ENCODE measurements at places on chromosomes 2 and 18. TPM values are rescaled to one million over a fixed set of nuclear protein-coding genes. Genes with fewer than 3 reads are reported as not detected.

- DNase-seq = no peak
These were observed 396.2 kb upstream of the ST6GAL2 start for GRCh38 chr2:107282135-107282534.

- no peak for DNase-seq
These were observed 471.9 kb upstream of the HS6ST1 start for GRCh38 chr2:128790541-128791001.

The GPR39 gene
- 0.37 TPM for total RNA-seq

DNA sequence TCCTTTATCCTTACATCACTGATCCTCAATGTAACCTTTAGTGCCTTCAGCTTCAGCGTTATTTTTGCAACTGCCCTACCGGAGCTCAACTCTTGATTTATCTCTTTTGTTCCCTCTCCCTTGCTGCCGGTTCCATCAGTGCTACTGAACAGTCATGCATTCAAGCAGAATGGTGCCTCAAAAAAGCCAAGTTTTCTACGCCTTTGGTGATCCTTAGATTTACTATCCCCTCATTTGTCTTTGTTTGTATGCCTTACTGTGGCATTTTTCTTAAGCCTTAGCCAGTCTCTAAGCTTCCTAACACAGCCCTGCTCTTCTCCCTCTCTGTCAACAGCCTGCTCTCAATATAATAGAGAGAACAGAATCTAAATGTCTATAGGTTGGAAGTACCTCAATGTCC is 847.7 kb downstream of the CPS1 start:
- no peak for DNase-seq

The THUMPD2 gene
- total RNA-seq = 10.3 TPM

The IL1F10 gene
- not detected for total RNA-seq

- DNase-seq = no peak
These were observed 657.0 kb upstream of the SYT4 start for GRCh38 chr18:43934322-43934721.

The HJURP gene
- not detected for total RNA-seq

The NPHP1 gene
- 8.4 TPM for total RNA-seq

DNA sequence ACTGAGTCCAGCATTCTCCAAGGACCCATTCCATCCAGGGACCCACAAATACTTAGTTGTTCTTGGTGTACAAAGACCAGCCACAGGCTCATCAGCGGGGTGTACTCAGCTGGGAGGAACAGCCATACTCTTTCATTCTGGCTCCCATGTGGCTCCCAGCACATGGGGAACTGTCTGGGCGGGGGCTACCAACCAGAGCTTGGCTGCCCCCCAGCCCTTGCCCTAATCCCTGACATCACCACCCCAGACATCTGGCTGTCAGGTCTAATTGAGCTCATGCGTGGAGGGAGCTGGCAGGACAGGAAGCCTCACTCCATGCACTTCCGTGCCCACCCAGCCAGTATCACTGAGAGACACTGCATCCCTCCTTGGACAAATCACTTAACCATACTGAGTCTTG is 283.6 kb downstream of the DYSF start:
- no peak for DNase-seq

The FOXD4L1 gene
- not detected for total RNA-seq

GRCh38 chr2:24539258-24539657 is 48.2 kb downstream of the NCOA1 start:
- DNase-seq = no peak

DNA sequence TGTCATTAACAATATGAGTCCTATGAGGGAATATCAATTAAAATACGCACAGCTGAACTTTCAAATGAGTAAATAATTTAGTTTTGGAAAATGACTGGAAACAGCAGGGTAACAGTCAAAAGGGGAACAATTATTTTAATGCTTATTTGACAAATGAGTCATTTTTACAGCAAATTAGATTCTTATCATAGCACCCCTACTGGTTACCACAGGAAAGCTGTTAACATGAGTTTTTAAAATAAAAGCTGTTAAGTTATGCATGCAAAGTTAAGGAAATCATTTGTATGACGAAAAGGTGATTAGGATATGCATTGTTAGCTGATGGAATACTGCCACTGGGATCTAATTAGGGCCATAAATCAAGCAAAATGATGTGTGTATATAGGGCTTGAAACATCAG is 435.1 kb upstream of the MEIS1 start:
- no peak for DNase-seq

DNA sequence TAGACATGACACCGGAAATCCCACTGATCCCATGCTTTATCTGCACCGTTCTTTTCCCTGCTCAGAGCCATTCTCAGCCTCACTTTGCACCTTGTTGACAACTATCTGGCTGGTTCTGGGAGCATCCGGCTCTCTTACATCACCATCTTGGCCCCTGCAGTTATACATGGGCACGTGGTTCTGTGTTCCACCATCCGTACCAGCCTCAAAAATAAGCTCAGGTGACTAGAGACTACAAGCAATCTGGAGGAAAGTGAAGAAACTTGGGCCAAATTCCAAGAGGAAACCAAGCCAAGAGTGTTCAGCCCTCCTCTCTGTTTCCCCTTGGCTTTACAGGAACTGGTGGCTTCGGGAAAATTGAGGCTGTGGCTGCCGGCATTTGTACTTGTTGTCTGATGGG is 244.6 kb upstream of the ACVR2A start:
- no peak for DNase-seq

DNA sequence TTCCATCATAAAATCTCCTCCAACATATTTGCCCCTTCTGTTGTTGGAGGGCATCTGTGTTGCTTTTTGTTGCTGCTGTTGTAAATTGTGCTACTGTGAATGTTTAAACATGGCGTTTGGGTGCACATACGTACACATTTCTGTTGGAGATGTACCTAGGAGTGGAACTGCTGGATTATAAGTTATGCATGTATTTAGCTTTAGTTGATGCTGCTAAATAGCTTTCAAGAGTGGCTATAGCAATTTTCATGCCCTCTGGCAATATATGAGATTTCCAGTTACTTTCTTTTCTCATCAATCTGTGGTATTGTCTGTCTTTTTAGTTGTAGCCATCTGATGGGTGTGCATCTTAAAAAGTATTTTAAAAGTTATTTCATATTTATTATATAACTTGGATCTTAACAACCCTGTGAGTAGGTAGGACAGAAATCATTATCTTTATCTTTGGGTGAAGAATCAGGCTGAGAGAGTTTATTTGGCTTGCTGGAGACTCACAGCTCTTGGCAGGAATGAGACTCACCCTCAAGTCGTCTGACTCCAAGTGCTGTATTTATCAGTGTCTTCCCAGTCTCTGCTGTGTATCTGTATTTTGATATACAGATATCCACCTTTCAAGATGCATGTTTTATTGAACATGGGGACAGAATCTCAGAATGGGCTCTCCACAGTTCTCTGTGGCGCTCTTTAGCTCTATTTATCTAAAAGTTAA is 16.9 kb downstream of the ZNF236 start:
- DNase-seq = no peak

- DNase-seq = no peak
These were observed 331.1 kb downstream of the PLCL1 start for GRCh38 chr2:198135481-198135934.

GRCh38 chr2:68031542-68032160 is 31.2 kb downstream of the C1D start:
- no peak for DNase-seq

DNA sequence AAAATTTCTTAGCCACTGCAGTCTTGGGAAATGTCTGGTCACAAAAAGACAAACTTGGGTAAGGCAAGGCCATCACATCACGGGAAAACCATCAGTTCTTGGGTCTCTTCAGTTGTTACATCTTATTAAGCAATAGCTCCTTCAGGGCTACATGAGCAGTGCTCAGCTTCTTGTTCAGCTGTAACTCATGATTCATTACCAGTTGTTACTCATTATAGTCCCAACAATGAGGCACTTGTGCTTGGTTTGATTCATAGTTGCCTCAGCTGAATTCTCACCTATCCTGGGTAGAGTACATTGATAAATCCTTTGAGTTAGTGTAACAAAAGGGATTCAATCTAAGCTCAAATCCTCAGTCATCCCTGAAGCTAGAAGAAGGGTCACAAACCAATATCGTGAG is 102.4 kb upstream of the DCC start:
- no peak for DNase-seq

- DNase-seq = no peak
These were observed 27.1 kb downstream of the TTC32 start for GRCh38 chr2:19874726-19875125.

DNA sequence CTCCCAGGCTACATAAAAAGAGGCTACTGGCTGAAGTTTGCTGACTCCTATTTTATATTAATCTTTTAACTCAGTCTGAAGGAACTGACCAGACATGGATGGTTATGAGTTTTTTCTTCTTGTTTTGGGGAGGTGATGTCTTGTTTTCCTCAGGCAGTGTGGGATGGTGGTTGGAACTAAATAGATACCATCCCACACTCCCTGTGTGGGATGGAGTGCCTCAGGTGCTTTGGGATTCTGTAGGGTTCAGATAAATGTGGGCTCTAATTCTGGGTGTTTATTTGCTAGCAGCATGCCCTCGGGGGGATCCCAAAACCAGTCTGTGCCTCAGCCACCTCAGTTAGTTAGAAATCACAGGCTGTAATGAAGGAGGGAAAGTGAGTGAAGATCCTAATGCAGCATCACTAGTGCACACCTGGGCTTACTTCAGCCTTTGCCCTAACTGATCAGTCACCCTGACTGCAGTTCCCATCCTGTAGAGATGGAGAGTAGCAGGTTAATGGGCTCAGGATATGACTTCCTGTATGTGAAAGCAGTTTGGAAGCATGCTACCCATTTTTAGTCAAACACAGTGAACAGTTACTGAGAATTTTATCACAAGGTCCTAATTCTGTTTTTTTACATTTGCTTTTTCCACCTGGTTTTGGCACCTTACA is 132.2 kb downstream of the SPTBN1 start:
- no peak for DNase-seq

Measured in posterior vena cava (tissue), 2 donors.